Activated gamma-delta T cell (primary cell): ENCODE measurements at places on chromosomes 1 and 21.

DNA sequence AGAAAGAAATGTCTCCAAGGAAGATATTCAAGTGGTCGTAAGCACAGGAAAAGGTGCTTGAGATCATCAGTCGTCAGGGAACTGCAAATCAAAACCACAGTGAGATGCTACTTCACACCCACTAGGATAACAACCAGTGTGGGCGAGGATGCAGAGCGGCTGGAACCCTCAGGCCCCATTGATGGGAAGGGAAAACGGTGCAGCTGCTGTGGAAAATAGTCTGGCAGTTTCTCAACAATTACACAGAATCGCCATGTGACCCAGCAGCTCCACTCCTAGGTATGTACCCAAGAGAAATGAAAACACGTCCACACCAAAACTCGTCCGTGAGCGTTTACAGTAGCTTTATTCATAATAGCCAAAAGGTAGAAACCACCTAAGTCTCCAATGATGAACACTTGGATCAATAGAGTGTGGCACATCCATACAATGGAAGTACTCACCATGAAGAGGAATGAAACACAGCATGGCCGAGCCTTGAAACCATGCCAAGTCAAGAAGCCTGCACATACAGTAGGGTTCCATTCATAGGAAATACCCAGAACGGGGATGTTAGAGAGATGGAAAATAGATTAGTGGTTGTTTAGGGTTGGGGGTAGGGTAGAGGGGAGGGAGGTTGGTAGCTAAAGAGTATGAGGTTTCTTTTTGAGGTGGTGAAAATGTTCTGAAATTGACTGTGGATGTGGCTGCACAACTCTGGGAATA, 6.1 kb downstream of the DFFB start:
- no peak for DNase-seq

GRCh38 chr1:86378813-86379212, 17.3 kb downstream of the ODF2L start:
- no peak for DNase-seq

- DNase-seq, result no peak
Measured at GRCh38 chr1:178704833-178705232, 20.2 kb upstream of the RALGPS2 start.

DNA sequence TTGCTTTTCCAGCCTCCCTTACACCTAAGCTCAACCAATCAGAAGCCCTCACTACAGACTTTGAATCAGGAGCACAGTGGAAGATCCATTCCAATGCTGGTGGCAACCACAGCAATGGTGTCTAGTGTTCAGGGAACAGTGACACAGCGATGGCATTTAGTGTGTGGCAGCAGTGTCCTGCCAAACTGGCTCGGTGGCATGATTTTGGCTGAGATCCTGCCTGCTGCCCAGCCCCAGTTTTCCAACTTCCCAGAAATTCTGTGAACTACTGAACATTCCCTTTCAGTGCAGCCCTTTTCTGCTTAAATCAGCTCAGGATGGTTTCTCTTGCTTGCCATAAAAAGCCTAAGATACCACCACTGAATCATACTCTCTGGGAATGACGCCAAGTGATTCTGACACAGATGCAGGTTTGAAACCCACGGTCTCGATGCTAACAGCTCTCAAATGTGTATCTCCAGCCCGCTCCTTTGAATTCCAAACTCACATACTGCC, 8.8 kb downstream of the ASAP3 start:
- no peak for DNase-seq

GRCh38 chr1:5428351-5428750, 563.9 kb downstream of the NPHP4 start:
- no peak for DNase-seq

- no peak for DNase-seq
Measured at GRCh38 chr1:203117611-203118575, 9.6 kb upstream of the ADORA1 start.
